ENCODE measurements at places on chromosomes 7 and 10.

- no peak for DNase-seq
These were observed 1.6 kb upstream of the ARHGAP12 start for GRCh38 chr10:31930023-31930751.

GRCh38 chr10:93063977-93064660, 3.5 kb downstream of the CYP26C1 start:
- no peak for DNase-seq

- no peak for DNase-seq
These were observed 301.0 kb downstream of the SORCS1 start for GRCh38 chr10:106863549-106863948.

- no peak for DNase-seq
These were observed 166.2 kb upstream of the SP8 start for GRCh38 chr7:20952916-20953315.

GRCh38 chr10:30151581-30152389, 92.4 kb upstream of the JCAD start:
- DNase-seq, result no peak

DNA sequence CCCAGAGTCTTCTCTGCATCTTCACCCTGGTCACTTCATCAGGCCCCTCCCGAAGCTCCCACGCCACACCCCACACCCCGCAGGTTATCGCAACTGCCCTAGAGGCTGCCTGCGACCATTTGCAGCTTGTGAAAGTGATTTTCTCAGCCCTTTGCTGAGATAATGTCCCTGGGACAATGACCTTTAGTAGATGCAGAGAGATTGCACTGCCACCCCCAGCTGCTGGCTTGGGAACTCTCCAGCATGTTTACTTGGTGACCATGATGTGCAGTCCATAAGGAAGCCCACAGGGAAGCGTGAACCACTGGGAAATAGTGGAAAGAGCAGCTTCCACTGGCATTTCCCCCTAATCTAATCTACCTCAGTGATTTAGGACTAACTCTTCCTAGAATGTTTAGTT, 97.3 kb downstream of the WNT2 start:
- no peak for DNase-seq

- DNase-seq, result no peak
These were observed 183.5 kb downstream of the MAD1L1 start for GRCh38 chr7:2049111-2049781.

GRCh38 chr7:105587909-105588635, 6.8 kb upstream of the EFCAB10 start:
- DNase-seq, result no peak

DNA sequence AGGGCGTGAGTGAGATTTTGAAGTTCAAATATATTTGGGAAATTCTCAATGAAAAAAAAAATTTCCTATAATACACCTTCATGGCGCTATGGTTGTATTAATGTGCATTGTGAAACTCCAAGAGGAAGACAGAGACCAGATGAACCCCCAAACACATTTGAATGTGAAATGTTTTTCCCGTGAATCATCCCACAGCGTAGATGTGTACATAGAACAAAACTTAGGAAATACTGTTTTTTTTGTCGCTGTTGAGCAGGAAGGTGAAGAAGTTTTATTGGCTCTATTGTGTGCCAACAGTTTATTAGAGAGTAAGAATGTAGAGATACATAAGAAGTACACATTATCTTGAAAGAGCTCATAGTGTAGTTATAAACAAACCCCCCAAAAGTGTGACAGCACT, 134.0 kb downstream of the KCND2 start:
- DNase-seq, result no peak

DNA sequence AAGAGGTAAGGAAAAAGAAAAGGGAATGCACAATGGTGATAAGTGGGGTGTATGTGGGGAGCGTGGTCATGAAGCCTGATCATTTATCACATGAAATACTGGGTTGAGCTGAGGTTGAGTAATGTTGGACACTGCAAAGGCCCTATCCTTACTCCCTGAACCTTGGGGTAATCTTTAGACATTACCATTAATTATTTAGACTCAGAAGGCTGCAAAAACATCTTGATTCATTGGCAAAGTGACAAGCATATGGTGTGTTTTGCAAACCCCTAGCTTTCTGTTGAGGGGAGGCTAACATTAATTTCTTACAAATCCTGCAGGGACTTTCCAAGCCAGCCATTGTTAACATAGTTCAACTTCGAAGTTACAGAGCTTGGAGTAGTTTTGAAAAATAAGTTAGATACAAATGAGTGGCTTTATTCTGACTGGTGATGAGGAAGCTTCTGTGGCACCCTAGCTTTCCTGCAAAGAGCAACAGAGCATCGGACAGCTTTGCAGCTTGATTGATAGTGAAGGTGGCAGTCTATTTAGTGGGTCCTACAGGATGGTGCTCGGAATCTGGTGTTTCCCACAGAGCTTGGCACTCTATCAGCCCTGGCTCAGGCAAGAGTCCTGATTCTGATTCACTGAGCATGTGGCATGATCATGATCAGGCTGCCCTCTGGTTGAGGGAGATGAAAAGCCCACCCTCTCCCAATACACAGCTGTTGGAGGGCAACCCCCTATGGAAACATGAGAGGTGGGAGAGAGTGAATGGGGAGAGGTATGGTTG, 153.7 kb upstream of the NPVF start:
- no peak for DNase-seq

DNA sequence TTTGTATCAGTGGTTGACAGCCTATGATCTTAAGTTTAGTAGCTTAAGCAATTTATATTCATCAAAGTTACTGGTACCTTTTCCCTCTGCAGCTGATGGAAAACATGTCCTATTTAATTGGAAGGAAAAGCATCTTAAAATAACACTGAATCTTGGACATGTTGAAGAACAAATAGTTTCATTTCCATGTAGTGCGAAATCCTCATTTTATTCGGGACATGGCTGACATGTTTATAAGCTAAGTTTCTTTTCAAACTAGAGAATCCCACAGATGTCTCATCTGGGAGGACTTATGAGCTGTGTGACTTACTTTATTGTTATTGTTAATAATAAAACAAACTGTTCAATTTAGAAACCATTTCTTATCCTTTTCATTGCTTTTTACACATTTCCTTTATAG, 461.0 kb downstream of the SUGCT start:
- no peak for DNase-seq

GRCh38 chr7:51045319-51046102, 262.8 kb upstream of the GRB10 start:
- no peak for DNase-seq

Measured in T follicular helper cell (primary cell).